ENCODE measurements at places on chromosomes 4 and X. TPM values are rescaled to one million over a fixed set of nuclear protein-coding genes. Genes with fewer than 3 reads are reported as not detected.

Gene GPC3
- 61.2 TPM for total RNA-seq

Gene SASH3
- not detected for total RNA-seq

Gene SSX3
- not detected for total RNA-seq

Gene CLGN
- total RNA-seq = 2.5 TPM

Gene CPZ
- total RNA-seq = 43.1 TPM

Gene CCDC149
- 6.4 TPM for total RNA-seq

Gene COL25A1
- 5.6 TPM for total RNA-seq

GRCh38 chr4:159273141-159273438 is 170.2 kb downstream of the RAPGEF2 start:
- DNase-seq = no peak
- no peaks in the 10 kb centered on the region for H3K27me3 ChIP-seq
- no peaks in the 10 kb centered on the region for H3K36me3 ChIP-seq
- H3K4me1 ChIP-seq = peaks cover 3% of the 10 kb centered on the region
- no peak overlapping the region for H3K27ac ChIP-seq
- no peak overlapping the region for H3K4me3 ChIP-seq

DNA sequence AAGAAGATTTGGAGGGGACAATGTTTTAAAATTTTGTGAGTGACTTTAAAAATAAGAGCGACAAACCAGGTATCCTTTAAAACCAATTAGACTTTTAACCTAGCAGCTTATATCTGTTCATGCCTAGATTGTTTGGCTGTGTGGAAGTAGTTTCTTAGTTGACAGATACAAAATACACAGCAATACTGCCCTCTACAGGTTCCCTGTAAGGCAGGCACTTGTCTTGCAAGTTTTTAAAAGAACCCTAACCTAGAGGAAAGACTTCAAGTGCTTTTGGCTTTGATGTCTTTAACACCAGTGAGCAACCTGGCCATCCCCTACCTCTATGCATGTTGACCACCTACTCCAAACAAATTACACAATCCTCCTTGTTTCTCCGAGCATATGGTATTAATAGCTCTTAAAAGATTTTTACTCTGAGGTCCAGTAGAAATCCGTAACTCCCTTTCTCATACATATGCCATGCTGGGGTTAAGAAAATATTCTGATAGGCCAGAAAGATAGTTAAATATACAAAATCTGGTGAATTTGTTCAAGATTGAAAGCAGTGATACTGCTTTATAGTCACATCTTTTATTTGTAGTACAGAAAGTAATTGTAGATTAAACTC is 273.0 kb downstream of the ARHGAP24 start:
- DNase-seq = peak; percentile 87
- no peak overlapping the region for H3K4me3 ChIP-seq
- no peak overlapping the region for H3K27ac ChIP-seq
- H3K4me1 ChIP-seq = peaks cover 4% of the 10 kb centered on the region
- no peaks in the 10 kb centered on the region for H3K27me3 ChIP-seq

DNA sequence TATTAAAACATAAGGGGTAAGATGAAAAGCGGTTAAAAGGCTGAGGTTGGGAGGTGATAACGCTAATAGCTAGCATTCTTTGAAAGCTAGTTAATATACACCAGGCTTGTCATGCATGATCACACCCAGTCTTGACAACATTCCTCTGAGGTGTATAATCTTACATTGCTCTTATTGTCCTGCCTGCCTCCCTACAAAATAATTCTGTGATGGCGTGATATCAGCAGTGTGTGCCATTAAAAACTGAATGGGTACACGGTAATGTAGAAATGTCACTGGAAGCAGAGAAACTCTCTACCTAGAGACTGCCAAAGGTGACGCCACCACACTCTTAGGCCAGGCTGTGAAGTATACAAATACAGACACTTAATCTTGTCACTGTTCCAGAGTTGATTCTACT is 68.1 kb downstream of the DIAPH2 start:
- no peak overlapping the region for H3K4me3 ChIP-seq
- no peaks in the 10 kb centered on the region for H3K4me1 ChIP-seq
- DNase-seq = no peak
- no peak overlapping the region for H3K27ac ChIP-seq

DNA sequence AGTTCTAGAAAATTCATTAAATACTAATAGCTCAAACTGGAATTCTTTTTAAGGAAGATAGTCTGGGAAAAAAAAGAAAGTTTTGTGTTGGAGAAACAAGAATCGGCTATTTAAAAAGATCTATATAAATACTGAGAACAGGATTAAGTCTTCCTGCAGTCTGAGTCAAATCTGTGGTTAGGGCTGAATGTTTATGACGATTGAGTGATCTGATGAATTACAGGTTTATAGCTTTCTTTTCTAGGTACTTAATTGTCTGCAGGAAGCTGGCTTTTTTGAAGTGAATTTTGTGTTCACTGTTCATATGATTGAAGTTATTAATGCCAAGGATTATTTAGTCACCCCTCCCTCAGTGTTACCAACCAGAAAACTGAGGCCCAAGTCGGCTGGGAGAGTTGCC is 42.2 kb downstream of the TLL1 start:
- no peak overlapping the region for H3K27ac ChIP-seq
- H3K27me3 ChIP-seq = no peaks in the 10 kb centered on the region
- H3K36me3 ChIP-seq = no peaks in the 10 kb centered on the region
- DNase-seq = no peak

DNA sequence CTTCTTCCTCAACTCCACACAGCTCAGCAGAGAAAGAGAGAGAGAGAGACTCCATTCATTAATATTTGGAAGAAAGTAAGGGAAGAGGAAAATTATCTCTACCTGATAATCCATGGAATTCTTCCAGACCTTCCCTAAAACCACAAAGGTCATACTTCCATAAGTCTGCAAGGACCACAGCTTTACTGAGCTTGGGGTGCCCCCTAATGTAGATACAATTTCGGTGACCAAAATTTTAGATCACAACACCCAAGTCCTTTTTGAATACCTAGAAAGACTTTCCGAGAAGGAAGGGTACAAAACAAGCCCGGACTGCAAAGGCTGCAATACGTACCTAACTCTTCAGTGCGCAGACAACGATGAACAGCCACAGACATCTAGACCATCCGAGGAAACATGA is 523.9 kb downstream of the GLUD2 start:
- no peaks in the 10 kb centered on the region for H3K36me3 ChIP-seq
- no peak overlapping the region for H3K27ac ChIP-seq
- DNase-seq = no peak
- no peak overlapping the region for H3K4me3 ChIP-seq
- H3K27me3 ChIP-seq = no peaks in the 10 kb centered on the region

DNA sequence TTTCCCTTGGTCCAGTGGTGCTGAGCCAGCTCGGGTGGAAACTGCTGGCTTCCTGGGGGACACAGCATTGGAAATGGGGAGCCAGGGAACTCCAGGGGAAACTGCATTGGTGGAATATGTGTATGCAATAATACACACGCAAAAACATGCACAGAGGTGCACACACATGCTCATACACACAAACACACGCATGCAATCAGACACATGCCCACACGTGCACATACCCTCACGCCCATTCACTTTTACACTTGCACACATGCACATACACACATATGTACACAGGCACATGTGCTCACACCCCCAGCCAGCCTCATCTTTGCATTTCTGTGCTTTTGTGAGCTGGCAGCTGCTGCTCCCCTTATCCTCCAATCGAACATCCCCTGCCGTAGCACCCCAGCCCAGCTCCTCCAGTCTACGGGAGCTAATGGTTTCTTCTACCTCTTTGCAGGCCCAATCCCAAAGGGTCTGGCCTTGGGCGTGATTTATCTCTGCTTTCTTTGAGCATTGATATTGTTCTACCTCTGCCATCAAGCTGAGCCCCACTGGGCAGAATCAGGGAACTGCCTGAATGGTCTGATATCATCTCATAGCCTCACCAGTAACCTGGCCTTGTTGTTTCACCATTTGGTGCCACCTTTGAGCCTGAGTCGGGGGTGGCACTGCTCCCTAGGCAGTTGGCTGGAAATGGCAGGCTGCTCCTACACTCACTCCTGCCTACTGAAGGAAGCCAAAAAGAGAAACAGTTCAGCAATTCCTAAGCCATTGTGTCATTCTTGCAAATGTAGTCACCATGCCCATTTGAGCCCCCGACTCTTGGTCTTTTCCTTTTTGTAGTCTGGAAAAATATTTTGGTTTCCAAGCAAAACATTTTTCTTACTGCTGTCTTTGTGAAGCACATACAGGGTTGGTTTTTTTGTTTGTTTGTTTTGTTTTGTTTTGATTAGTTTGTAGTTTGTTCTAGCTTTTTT is 104.4 kb upstream of the MAMLD1 start:
- H3K27ac ChIP-seq = no peak overlapping the region
- H3K36me3 ChIP-seq = no peaks in the 10 kb centered on the region
- H3K4me3 ChIP-seq = no peak overlapping the region

DNA sequence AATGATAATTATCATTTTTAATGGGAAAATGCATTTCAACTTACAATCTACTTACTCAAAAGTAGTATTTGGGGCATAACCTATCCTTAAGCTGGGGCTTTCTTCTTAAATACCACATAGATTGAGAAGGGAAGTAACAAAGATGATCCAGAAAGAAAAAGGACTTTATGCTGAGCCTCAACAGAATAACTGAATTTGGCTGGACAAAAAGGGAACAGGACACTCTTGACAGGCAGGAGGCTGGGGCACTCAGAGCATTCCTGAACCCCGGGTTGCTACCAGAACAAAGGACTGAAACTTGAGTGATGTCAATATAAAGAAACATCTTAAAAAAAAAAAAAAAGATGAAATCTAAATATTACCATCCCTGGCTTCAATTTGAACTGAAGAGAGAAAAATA is 23.9 kb downstream of the RELL1 start:
- DNase-seq = peak; percentile 57
- peaks cover 52% of the 10 kb centered on the region for H3K4me1 ChIP-seq
- no peaks in the 10 kb centered on the region for H3K27me3 ChIP-seq
- no peak overlapping the region for H3K4me3 ChIP-seq
- no peaks in the 10 kb centered on the region for H3K36me3 ChIP-seq

DNA sequence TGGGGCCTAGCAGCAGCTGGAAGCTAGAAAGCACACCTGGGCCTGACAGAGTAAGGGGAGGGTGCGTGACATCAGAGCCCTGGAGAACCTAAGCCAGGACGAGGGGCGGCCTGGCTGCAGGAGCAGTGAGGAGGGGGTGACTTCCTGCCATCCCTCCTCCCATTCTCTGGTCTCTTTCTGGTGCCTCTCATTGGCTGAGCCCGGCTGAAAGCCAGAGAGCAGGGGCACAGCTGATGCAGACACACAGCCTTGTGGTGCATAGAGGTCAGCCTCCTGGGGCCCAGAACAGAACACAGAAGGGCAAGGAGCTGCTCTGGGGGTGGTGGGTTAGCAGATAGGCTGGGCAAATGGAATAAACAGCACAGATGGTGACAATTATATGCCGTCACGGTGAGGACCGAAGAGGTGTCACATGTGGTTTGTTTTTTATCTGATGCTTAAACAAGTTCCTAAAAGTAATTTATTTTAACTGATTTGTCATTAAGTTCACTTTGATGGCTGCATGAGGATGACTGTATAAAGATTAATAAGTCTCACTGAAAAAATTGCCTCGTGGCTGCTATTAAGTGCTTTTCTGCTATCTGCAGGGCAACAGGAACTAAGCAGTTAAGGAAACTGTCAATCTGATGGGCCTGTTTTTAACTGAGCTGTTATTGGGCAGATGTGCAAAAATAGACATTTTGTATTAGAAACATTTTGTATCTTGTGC is 102.0 kb downstream of the FNIP2 start:
- H3K27ac ChIP-seq = no peak overlapping the region
- no peaks in the 10 kb centered on the region for H3K36me3 ChIP-seq
- H3K4me1 ChIP-seq = peaks cover 10% of the 10 kb centered on the region
- no peak overlapping the region for H3K4me3 ChIP-seq
- DNase-seq = peak; percentile 72

GRCh38 chrX:153411255-153411987 is at the start of gene ZFP92:
Gene ZFP92, plus strand, starts transcription at chrX:153411472. Its CDS starts 6,851 bp downstream, at chrX:153418323.
- H3K27me3 ChIP-seq = peaks cover 19% of the 10 kb centered on the region
- no peaks in the 10 kb centered on the region for H3K36me3 ChIP-seq
- no peak within 1 kb of the TSS for H3K27ac ChIP-seq
- no peaks in the 10 kb centered on the region for H3K4me1 ChIP-seq
- peak; percentile 19 for DNase-seq

- H3K4me3 ChIP-seq = no peak overlapping the region
- no peaks in the 10 kb centered on the region for H3K36me3 ChIP-seq
- no peaks in the 10 kb centered on the region for H3K27me3 ChIP-seq
- H3K4me1 ChIP-seq = no peaks in the 10 kb centered on the region
- DNase-seq = no peak
Observed at GRCh38 chr4:164485136-164485535, 268.8 kb upstream of the SMIM31 start.

Data from GM23338 (cell line).